ENCODE measurements at places on chromosomes 6 and 20. TPM values are rescaled to one million over a fixed set of nuclear protein-coding genes. Genes with fewer than 3 reads are reported as not detected.

- H3K27me3 ChIP-seq, result no peaks in the 10 kb centered on the region
- DNase-seq, result no peak
- H3K4me3 ChIP-seq, result no peak overlapping the region
- no peaks in the 10 kb centered on the region for H3K36me3 ChIP-seq
Measured at GRCh38 chr20:24629668-24630067, 160.2 kb downstream of the SYNDIG1 start.

DNA sequence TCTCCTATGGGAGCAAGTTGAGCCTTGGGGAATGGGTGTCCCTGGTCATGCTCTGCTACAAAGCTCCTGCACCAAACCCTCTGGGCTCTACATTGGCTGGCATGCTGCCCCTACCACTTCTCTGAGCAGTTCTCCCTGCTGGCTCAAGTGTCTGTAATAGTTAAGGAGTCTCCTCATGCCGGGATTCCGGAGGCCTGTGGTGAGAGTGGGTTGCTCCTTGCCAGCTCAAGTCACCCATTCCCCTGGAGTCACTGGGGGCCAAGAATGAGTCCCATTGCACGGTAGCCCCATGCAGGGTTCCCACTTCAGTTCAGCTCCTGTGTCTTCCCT lies 173.9 kb downstream of the PRDM13 start:
- no peak overlapping the region for H3K4me3 ChIP-seq
- DNase-seq, result no peak
- no peaks in the 10 kb centered on the region for H3K36me3 ChIP-seq
- H3K27ac ChIP-seq, result no peak overlapping the region
- no peaks in the 10 kb centered on the region for H3K27me3 ChIP-seq

- peak overlapping the region; percentile 8 for H3K4me3 ChIP-seq
- H3K4me1 ChIP-seq, result peaks cover 23% of the 10 kb centered on the region
- DNase-seq, result peak; percentile 58
- peak overlapping the region; percentile 79 for H3K27ac ChIP-seq
Measured at GRCh38 chr6:33746036-33746600, 587 bp downstream of the IP6K3 start.

GRCh38 chr6:125867483-125867942 lies 76.8 kb downstream of the NCOA7 start:
- H3K27me3 ChIP-seq, result no peaks in the 10 kb centered on the region
- no peaks in the 10 kb centered on the region for H3K36me3 ChIP-seq
- H3K4me3 ChIP-seq, result no peak overlapping the region
- peaks cover 15% of the 10 kb centered on the region for H3K4me1 ChIP-seq
- no peak overlapping the region for H3K27ac ChIP-seq

DNA sequence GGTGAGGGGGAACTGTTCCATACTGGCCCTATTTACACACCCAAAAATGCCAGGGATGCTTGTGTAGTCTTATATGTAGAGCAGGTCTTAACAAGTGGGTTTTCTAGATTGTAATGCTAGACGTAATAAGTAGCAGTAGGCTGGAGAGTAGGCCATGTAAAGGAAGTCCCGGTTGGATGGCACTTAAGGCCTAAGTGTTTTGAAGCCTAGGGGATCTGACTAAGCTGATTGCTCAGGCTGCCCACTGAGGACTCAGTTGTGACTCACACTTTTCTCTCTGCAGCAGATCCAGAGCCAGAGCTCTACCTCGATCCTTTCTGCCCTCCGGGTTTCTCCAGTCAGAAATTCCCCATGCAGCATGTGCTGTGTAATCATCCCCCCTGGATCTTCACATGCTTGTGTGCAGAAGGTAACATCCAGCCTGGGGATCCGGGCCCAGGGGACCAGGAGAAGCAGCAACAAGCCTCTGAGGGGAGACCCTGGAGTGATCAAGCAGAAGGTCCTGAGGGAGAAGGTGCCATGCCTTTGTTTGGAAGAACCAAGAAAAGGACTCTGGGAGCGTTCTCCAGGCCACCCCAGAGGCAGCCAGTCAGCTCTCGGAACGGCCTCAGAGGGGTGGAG lies 26.6 kb downstream of the ZNF133 start:
- no peaks in the 10 kb centered on the region for H3K36me3 ChIP-seq
- no peak overlapping the region for H3K4me3 ChIP-seq
- no peak overlapping the region for H3K27ac ChIP-seq
- no peaks in the 10 kb centered on the region for H3K27me3 ChIP-seq
- H3K4me1 ChIP-seq, result no peaks in the 10 kb centered on the region
- DNase-seq, result no peak

- DNase-seq, result no peak
- peaks cover 99% of the 10 kb centered on the region for H3K27me3 ChIP-seq
- no peak overlapping the region for H3K4me3 ChIP-seq
- H3K4me1 ChIP-seq, result no peaks in the 10 kb centered on the region
Measured at GRCh38 chr6:27280064-27280539, 32.0 kb downstream of the POM121L2 start.

DNA sequence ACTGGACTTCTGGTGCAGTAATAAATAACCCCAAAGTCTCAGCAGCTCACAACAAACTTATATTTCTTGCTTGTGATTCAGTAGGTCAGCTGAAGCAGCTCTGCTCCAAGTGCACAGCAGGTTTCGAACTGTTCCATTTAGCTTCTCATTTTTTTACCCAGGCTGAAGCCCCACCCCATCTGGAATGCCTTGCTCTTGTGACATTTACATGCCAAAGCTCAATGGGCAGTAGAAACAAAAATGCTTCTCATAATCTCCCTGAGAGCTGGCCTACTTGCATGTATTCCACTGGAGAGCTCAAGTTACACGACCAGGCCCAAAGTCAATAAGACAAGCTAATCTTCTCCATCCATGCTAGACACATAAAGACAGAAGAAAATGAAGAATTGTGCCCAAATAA lies 165.2 kb downstream of the HAO1 start:
- H3K36me3 ChIP-seq, result no peaks in the 10 kb centered on the region
- H3K4me3 ChIP-seq, result no peak overlapping the region
- no peaks in the 10 kb centered on the region for H3K27me3 ChIP-seq
- no peaks in the 10 kb centered on the region for H3K4me1 ChIP-seq

DNA sequence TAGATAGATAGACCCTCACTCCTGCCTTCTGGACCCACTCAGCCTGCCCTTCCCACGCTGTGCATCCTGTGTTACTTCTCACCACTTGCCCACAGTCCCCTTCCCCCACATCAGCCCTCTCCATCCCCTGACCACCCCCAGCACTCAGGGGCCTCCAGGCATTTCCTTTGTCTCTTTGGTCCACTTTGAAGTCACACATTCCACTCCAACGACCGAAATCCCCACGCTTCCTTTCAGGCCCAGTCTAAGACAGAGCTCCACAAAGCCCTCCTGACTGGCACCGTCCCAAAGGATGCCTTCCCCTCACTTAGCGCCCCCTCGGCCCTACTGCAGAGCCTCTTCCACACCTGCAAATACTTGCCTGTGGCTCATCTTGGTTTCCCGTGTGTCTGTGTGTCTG lies 83.8 kb downstream of the FOXF2 start:
- H3K4me1 ChIP-seq, result no peaks in the 10 kb centered on the region
- no peak overlapping the region for H3K4me3 ChIP-seq
- no peaks in the 10 kb centered on the region for H3K36me3 ChIP-seq
- H3K27me3 ChIP-seq, result no peaks in the 10 kb centered on the region
- no peak overlapping the region for H3K27ac ChIP-seq

GRCh38 chr6:143200167-143200770 lies 139.6 kb downstream of the AIG1 start:
- no peak overlapping the region for H3K4me3 ChIP-seq
- DNase-seq, result no peak
- H3K27me3 ChIP-seq, result no peaks in the 10 kb centered on the region
- no peaks in the 10 kb centered on the region for H3K36me3 ChIP-seq
- H3K27ac ChIP-seq, result no peak overlapping the region

RIPPLY2 gene
- total RNA-seq, result not detected

PRRT1 gene
- total RNA-seq, result not detected

SLC52A3 gene
- total RNA-seq, result 7.2 TPM

Measured in transverse colon (tissue), 4 donors.